ENCODE measurements at places on chromosomes 12 and 14. TPM values are rescaled to one million over a fixed set of nuclear protein-coding genes. Genes with fewer than 3 reads are reported as not detected.

Gene KRT78
- 291 TPM for total RNA-seq

Gene POTEM
- not detected for total RNA-seq

Gene SOAT2
- total RNA-seq: not detected

Gene EIF4B
- total RNA-seq: 344 TPM

Gene ADAM21
- not detected for total RNA-seq

Gene ARID2
- total RNA-seq: 20.0 TPM

Gene TBK1
- total RNA-seq: 12.1 TPM

Gene AVPR1A
- total RNA-seq: 0.36 TPM

Gene ASCL1
- not detected for total RNA-seq

Gene CALM1
- 420 TPM for total RNA-seq

Gene ADGRD1
- 2.5 TPM for total RNA-seq

Gene CIPC
- total RNA-seq: 19.7 TPM

Gene FAM90A1
- total RNA-seq: 0.16 TPM

Gene CMKLR1
- 0.56 TPM for total RNA-seq

Gene TAS2R14
- total RNA-seq: 0.80 TPM

Gene LALBA
- total RNA-seq: not detected

Gene PRB2
- total RNA-seq: not detected

Gene CLECL1
- not detected for total RNA-seq

Gene HOXC13
- total RNA-seq: 0.52 TPM

Gene KRT6C
- total RNA-seq: 2,886 TPM

Gene MYF6
- total RNA-seq: not detected

Gene GALNT8
- not detected for total RNA-seq

Gene ADAM20
- 0.80 TPM for total RNA-seq

Gene MYL2
- total RNA-seq: 1.7 TPM

Gene SLC5A8
- total RNA-seq: not detected

Gene PPM1A
- total RNA-seq: 25.8 TPM

Gene KCNA1
- total RNA-seq: not detected

Gene NRIP2
- total RNA-seq: 0.08 TPM

Gene CD163
- 5.8 TPM for total RNA-seq

Gene MYH7
- total RNA-seq: 0.72 TPM

Gene C2CD5
- 19.1 TPM for total RNA-seq

Gene CELA1
- not detected for total RNA-seq

Gene RASAL1
- 53.1 TPM for total RNA-seq

Gene GALNT6
- 13.4 TPM for total RNA-seq

Gene KCNH3
- not detected for total RNA-seq

Gene DPPA3
- total RNA-seq: not detected

Gene ZDHHC22
- total RNA-seq: not detected

Gene GPR68
- 11.6 TPM for total RNA-seq

Gene PLEKHD1
- total RNA-seq: not detected

Gene CLEC2A
- total RNA-seq: not detected

Gene FLRT2
- 2.1 TPM for total RNA-seq

Gene KRT77
- not detected for total RNA-seq

Gene CCDC198
- not detected for total RNA-seq

Gene C12orf60
- 0.76 TPM for total RNA-seq

Gene MORN3
- total RNA-seq: 0.08 TPM

Gene NR4A1
- total RNA-seq: 2.0 TPM

Gene TMEM233
- total RNA-seq: not detected

Gene KLHL33
- 0.04 TPM for total RNA-seq

Gene OR9K2
- total RNA-seq: not detected

Gene NFATC4
- 3.4 TPM for total RNA-seq

Gene OAS3
- 33.6 TPM for total RNA-seq

Gene FAM186B
- 0.36 TPM for total RNA-seq

Gene CAPS2
- 5.8 TPM for total RNA-seq

Gene ZNF385A
- total RNA-seq: 52.2 TPM

Gene MGST1
- total RNA-seq: 145 TPM

Measured in esophagus mucosa (tissue), 1 donor.